ENCODE measurements at places on chromosomes 3 and 15.

DNA sequence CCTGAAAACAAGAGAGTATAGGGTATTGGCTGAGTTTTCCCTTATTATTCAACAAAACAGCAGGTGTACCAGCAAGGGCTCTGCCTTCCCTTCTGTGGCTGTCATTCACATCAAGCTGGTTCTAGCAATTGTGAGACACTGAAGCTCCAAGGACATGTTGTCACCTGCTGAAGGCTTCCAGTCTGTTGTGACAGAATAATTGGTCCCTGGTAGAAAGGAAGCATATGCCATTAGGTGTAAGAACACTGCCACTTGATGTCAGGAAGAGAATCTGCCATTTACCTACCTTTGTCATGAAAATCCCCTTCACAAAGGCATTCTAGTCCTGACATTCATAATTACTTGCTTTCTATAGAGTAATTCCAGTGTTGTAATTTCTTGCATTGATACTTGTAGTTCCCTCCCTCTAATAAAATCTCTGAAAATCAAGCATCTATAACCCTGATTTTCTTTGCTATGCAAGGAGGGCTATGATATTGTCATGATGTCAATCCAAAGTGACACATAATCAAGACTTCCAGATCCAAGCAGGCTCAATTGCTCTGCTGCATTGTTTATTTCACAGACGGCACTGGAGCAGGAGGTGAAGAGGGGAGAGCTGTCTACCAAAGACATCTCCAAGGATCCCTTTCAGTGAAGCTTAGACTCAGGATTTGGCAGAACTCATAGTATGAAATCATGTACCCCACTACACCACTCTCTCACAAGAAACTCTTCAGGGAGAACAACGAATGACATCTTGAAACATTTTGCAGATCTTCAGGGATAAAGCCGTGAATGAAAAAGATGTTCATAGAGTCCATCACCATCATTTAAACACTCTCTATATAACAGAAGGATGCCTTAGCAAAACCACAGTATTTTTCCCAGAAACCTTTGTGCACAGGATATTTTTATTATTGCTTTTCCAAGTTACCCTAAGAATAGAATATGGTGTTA is 425.3 kb downstream of the RBMS3 start:
- no peak for DNase-seq

DNA sequence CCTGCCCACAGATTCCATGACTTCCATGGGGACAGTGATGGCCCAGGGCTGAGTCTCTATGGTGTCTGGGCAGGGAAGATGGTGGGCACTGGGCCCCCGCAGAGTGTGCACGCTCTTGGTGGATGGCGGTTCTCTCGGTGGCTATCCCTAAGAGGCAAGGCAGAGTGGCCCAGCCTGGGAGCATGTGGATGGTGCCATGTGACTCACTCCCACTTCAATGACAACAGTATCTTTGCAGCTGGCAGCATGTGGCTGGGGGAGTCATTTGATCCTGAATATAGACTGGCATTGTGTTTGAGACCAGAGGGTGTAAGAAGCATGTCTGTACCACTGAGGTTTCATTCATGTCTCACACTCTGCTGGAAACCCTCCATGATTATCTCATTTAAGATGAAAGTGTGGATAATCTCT is 101.2 kb downstream of the CORO2B start:
- no peak for DNase-seq

- DNase-seq = no peak
Observed at GRCh38 chr15:81304226-81304625, 19.7 kb downstream of the STARD5 start.

DNA sequence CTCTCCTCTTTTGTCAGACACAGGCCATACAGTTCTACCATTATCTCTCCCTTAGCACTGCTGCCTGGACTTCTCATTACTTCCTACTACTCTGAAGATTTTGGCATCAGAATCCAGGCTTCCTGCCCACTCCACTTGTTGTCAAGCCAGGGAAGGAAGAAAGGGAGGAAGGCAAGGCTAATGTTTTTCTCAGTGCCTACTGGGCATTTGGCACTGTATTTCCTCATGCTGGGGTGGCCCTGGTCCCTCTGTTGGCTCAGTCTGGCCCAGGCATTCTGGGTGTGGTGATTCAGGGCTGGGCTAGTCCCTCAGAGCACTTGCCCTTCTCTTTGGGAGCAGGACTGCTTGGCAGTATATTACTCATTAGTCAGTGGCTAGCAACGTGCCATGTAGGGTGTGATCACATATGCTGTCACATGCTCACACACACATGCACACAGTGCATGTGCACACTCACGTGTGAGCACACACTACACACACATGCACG is 52.9 kb downstream of the BSN start:
- peak; percentile 36 for DNase-seq

DNA sequence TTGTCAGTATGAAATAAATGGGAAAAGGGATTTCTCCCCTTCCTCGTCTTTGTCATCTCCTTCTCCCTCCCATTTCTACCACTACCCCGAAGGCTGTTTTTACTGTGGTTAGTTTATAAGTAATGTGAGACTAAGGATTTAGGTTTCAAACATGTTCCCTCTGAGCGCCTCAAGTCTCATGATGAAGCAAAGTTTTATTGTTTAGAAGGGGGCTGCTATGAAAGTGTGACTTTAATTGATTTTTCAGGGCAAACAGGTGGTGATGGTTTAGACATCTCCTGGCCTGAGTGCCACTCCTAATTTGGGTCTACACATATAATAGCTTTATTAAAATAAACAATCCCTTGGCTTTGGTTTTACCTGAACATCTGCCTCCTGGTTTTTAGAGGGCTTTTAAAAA is 185.5 kb downstream of the MCTP2 start:
- DNase-seq = no peak

GRCh38 chr3:9914559-9915253 is 2.2 kb upstream of the IL17RC start:
- no peak for DNase-seq

DNA sequence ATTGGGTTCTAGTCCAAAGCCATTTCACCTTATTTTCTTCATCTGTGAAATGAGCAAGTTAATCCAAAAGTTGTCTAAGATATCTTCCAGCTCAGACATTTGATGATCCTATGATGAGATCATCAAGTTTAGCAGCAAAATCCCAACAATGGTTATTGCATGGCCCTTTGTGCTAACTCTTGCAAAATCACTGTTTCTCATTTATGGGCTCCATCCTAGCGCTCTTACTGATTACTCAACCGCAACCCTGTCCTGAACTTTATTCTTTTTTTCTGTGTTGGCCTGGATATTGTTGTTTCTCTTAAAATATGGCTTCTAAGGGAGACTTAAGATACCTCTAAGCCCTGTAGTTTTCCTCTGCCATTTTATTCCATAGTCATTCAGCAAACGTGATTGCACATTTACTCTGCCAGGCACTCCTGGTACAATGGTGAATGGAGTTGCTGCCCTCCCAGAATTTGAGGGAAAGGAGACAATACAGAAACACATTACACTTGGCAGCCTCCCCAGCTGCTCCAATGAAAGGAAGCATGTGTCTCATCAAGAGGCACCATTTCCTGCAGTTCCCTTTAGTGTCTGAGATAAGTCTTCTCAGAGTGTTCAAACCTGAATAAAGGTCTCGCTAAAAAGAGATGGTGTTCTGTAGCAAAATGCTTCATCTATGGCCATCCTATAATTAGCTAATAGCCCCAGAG is 4.4 kb downstream of the GXYLT2 start:
- no peak for DNase-seq

GRCh38 chr15:71344316-71344715 is 229.0 kb downstream of the THSD4 start:
- no peak for DNase-seq

DNA sequence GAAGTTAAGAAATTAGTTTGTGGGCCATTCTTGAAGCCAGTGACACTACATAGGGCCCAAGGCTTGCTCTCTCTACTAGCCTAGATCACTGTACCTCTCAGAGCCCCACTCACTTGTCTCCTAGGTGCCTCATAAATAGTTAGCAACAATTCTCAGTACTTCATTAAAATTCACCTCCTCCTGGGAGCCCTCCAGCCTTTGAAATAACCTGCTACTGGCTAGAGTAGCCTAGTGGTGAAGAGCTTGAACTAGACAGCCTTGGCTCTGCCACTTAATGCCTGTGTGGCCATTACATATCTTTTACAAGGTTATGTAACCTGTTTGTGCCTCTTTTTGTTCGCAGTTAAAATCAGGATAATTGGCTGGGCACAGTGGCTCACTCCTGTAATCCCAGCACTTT is 89.3 kb downstream of the UBE2E2 start:
- DNase-seq = no peak

DNA sequence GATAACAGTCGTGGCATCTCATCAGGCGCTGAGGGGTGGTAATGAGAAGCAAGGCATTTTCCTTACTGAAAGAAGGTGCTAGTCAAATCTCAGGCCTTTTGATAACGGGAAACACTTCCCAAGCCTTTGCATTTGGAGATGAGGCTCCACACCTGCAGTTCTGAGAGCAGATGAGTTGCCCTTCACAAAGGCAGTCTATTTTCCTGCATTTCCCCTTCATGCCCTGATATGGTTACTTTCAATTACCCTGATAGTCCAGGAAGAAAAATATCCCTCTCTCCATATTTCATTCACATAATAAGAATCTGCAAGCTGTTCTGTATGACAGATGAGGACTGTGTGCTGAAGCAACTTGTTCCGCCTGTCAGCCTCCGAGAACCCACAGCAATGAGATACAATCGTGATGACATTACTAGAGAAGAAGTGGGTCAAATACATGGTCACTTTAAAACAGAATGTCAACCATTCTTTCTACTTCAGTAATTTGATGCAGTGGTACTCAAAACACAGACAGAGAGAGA is 25.0 kb downstream of the FHIT start:
- DNase-seq = no peak

DNA sequence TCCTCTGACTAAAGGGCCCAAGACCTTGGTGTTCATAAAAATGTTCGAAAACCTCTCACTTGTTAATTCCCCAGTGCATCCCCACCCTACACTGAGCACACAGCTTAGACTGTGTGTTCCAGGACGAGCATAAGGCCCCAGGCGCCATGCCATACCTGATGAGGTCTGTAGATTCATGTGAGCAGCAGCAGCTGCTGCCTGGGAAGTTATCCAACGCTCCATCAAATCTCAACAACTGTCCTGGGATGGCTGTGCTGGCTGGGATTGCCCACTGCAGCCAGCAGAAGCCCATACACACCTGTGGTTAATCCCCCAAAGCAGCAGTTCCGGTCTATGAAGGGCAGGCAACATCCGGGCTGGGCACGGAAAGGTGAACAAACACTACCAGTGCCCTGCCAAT is 391.2 kb downstream of the IL20RB start:
- DNase-seq = no peak

GRCh38 chr3:13594146-13594545 is 45.2 kb downstream of the FBLN2 start:
- no peak for DNase-seq

DNA sequence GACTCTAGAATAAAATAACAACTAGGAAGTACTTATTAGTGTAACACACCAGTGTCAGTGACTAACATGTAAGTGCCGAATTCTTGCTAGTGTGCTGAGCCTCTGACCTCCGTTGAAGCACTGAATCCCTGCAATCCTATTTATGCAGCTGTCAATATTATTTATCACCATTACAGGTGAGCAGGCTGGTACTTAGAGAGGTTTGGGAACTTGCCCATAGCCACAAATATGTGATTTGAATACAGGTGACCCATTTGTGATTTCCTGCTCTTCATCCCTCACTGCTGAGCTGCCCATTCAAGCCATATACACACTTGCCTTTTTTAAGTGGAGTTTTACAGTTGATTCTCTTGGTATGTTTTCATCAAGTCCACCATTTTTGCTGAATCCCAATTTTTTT is 12.2 kb downstream of the EIF4E3 start:
- DNase-seq = no peak

DNA sequence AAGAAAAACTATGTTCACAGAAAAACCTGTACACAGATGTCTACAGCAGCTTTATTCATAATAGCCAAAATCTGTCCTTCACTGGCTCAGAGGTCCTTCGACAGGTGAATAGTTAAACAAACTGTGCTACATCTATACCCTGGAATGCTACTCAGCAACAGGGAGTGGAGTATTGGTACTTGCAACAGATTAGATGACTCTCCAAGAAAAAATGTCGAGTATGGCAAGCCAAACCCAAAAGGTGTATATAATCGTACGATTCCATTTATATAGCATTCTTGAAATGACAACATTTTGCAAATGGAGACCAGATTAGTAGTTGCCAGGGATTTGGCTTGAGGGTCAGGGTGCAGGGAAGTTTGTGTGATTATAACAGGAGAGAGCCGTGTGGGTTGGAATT is 22.4 kb upstream of the RGMA start:
- DNase-seq = no peak

Measured in femur (tissue), 1 donor.